ENCODE measurements at places on chromosomes 7 and 10. TPM values are rescaled to one million over a fixed set of nuclear protein-coding genes. Genes with fewer than 3 reads are reported as not detected.
A peak's percentile ranks its signal among the peaks of the same experiment; 100 is the strongest.

GRCh38 chr7:12228024-12228423 lies 16.9 kb downstream of the TMEM106B start:
- no peak for DNase-seq
- H3K4me3 ChIP-seq = no peak overlapping the region
- H3K36me3 ChIP-seq = peaks cover 23% of the 10 kb centered on the region
- H3K4me1 ChIP-seq = no peaks in the 10 kb centered on the region
- no peaks in the 10 kb centered on the region for H3K27me3 ChIP-seq
- no peak overlapping the region for H3K27ac ChIP-seq

DNA sequence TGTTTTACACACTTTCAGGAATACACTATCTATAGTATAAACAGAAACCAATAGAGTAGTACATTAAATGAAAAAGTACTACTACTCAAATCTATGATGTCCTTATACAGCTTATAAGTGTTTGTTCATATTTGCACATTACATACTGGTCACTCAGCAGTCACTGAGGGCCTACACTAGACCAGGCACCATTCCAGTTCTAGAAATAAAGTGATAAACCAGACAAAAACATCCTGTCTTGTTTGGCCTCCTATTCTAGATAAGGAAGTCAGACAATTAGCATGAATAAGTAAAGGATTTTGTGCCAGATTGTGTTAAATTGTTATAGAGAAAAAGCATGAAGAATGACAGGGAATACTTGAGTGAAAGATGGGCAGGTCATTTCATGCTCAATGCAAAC lies 219.0 kb downstream of the CRPPA start:
- no peak for DNase-seq
- no peaks in the 10 kb centered on the region for H3K4me1 ChIP-seq
- no peaks in the 10 kb centered on the region for H3K36me3 ChIP-seq
- H3K27ac ChIP-seq = no peak overlapping the region
- H3K4me3 ChIP-seq = no peak overlapping the region

DNA sequence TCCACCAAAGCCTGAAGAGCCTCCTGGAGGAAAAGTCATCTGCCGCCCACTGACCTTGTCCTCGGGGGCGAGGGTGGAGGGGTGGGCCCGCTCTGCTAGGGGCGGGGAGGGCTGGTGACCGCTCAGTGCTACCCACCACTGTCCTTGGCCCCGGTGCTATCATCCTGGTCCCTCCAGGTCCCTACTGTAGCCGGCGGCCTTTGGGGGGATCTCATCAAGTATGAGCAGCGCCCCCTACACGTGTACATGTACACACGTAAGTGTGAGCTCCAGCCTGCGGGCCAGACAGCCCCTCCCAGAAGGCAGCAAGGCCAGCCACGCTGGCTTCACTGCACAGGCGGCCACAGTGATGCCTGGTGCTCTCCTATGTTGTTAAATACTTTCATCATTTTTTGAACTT lies 19.6 kb downstream of the TTYH3 start:
- peak; percentile 61 for DNase-seq
- peaks cover 17% of the 10 kb centered on the region for H3K27me3 ChIP-seq
- H3K4me3 ChIP-seq = no peak overlapping the region
- no peaks in the 10 kb centered on the region for H3K36me3 ChIP-seq
- H3K4me1 ChIP-seq = peaks cover 6% of the 10 kb centered on the region

- peaks cover 5% of the 10 kb centered on the region for H3K27me3 ChIP-seq
- peaks cover 6% of the 10 kb centered on the region for H3K4me1 ChIP-seq
- no peak overlapping the region for H3K27ac ChIP-seq
- H3K4me3 ChIP-seq = no peak overlapping the region
Measured at GRCh38 chr10:15310776-15311568, 60.1 kb downstream of the FAM171A1 start.

The PLOD3 gene
- polyA plus RNA-seq = 58.9 TPM

The ZNF25 gene
- polyA plus RNA-seq = 1.3 TPM

The FKBP6 gene
- not detected for polyA plus RNA-seq
